ENCODE measurements at places on chromosomes 11 and 22.

DNA sequence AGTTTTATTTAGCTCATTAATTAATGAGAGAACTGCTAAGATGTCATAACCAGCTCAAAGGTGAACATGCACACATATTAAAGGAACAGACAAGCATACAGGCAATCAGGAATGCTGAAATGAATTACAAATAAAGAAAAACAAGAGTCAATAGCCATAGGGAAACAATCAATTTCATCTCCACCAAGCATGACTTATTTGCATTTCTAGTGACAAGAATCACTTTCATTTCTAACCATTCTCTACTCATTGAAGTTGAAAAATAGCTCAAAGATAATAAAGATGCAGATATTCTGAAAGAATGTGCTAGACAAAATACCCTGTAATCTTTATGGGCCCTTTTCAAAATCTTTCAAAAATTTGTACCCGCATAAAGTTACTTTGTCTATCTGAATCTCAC is 23.2 kb downstream of the ISX start:
- no peak for DNase-seq

- no peak for DNase-seq
Observed at GRCh38 chr11:134363592-134363991, 31.8 kb downstream of the GLB1L2 start.

- no peak for DNase-seq
Observed at GRCh38 chr11:117229411-117229810, 2.5 kb downstream of the PCSK7 start.

DNA sequence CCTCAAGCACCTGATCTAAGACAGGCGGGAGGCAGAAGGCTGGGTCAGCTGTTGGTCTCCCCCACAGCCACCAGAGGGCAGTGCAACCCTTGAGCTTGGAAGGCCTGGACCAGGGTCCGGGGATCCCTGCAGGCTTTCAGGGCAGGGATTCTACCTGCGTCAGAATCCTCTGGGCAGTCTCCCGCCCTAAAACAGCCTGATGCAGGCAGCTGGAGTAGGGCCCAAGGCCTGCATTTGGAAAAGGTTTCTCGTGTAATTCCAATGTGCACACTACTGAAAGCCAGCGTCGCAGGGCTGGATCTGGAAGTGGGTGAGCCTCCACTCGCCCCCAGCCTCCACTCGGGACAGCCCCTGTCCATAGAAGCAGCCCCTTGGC is 31.8 kb downstream of the BID start:
- peak; percentile 19 for DNase-seq

GRCh38 chr11:118129471-118130172 is 23.0 kb downstream of the SCN4B start:
- DNase-seq = no peak
